ENCODE measurements at places on chromosomes 12 and 14.

DNA sequence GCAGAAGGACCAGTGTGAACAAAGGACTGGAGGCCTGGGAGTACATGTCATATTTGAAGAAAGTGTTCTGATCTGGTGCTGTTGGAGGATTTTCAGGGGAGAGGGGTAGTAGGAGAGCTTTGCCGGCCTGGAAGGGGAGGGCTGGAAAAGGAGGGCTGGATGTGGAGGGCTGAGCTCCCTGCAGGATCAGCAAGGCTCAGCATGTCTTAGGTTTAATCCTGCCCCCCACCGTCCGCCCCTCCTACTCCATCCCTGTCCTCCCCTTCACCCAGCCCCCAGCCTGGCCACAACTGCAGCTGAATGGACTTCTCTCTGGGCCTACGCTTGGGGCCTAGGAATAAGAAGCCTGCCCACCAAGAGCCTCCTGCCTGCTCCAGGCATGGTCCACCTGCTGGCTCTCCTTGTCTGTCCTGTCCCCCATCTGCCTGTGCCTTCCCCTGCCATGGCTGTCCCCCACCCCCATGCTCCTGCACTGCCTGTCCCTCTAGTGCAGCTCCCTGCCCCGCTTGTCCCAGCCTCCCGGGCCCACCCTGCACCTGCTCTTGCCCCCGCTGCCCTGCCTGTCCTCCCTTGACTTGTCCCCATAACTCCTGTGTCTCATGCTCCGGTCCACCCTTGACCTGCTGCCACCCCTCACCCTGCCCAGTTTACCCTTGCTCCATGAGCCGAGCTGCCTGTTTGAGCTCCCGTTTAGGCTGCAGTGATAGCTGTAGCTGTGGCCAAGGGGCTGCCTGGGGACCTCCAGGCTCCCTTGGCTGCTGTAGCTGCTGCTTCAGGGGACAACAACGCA, 9.8 kb upstream of the RARG start:
- no peak for DNase-seq

- DNase-seq = peak; percentile 14
Measured at GRCh38 chr12:64824500-64825142, at the start of gene TBC1D30. TSS of gene TBC1D30 (plus strand) at chr12:64824647. CDS start at chr12:64824880, 233 bp downstream.

- DNase-seq = no peak
Measured at GRCh38 chr14:93958567-93959238, 17.7 kb downstream of the ASB2 start.

GRCh38 chr14:64220056-64220455, 74.1 kb downstream of the ESR2 start:
- DNase-seq = no peak

GRCh38 chr12:3336606-3337311, 154.2 kb upstream of the PRMT8 start:
- no peak for DNase-seq

DNA sequence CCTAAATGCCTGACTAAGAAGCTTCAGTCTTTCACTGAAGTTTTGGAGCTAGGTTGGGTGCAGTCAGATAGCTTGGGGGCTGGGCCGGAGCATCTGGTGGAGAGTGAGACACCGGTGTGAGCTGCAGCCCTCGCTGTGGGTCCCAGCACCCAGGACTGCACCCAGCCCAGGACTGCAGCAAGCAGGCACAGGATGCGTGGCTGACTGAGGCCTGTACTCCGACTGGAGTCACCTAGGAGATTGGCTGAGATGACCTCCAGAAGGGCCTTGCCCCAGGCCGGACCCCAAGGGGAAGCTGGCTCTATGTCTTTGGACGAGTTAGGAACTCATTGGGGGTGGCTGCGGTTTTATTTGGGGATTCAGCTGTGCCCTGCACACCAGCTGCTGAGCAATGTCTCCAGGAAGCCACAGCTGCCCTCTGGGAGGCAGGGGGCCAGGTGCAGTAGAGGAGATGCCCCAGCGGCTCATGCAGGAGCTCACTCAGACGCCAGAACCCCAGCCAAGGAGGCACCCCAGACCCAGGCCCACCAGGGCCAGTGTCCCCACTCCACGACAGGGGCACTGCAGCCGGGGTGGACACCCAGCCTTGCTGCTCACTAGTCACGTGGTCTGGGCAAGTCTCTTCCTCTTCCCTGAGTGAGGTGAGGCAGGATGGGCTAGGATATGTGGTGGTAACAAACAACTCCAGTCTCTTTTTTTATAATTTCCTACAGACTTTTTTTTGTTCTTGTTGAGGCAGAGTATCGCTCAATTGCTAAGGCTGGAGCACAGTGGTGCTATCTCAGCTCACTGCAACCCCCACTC, 31.8 kb upstream of the RCOR1 start:
- no peak for DNase-seq

DNA sequence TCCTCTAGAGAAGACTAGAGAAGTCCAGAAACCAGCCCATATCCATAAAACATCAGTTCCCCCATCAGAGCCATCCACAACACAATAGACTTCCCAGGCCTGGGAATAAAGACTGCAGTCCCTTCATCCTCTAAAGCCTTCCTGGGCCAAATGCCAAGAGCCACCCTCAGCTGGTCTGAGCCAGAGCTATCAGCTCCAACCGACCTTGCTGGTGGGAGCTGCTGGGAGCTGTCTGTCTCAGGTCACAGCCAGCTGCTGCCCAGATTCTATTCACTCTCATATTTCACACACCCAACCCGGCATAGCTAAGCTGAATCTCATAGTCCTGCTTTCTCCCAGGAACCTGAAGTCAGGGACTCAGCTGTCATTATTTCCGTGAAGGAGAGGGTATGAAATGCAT, 10.9 kb upstream of the TFCP2 start:
- peak; percentile 22 for DNase-seq

- DNase-seq = no peak
Measured at GRCh38 chr14:105051182-105052109, 13.8 kb downstream of the GPR132 start.

DNA sequence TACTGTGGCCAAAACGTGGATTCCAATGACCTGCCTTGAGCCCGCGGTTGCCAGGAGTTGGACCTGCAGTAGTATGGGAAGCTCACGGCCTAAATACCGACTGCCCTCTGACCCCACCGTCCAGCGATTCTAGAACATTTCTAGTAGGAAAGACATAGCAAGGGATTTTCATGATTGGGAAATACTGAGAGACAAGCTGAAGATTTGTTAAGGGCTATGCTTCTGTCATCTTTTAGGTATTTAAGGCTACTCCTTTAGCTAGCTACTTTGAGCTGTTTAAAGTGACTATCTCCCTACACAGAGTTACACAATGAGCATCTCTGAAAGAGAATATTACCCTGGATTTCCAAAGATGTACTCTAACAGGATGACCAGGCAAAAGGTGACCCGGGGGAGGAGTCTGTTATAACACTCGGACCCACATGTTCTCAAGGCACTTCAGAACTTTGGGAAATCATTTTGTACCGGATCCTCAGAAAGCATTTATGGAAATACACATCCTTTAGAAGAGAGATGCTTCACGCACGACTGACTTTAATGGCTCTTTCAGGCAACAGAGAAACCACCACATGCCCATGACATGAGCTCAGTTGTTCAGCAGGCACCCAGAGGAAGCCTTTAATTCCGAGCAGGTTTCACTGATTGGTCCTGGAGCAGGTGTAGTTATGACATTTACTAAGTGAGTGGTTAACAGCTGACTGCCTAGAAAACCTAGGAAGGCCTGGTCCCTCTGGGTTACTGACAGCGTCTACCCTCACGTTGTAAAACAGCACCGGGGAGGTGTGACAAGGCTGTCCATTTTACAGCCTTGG, 4.2 kb downstream of the BAG5 start:
- peak; percentile 75 for DNase-seq

GRCh38 chr12:80747800-80748199, 31.1 kb downstream of the MYF5 start:
- no peak for DNase-seq

- DNase-seq = no peak
Measured at GRCh38 chr12:101474711-101475386, at the start of gene SPIC. TSS of gene SPIC (plus strand) at chr12:101475336. CDS start at chr12:101476905, 1,569 bp downstream.

GRCh38 chr12:83841620-83842019, 1071.0 kb downstream of the SLC6A15 start:
- DNase-seq = no peak

DNA sequence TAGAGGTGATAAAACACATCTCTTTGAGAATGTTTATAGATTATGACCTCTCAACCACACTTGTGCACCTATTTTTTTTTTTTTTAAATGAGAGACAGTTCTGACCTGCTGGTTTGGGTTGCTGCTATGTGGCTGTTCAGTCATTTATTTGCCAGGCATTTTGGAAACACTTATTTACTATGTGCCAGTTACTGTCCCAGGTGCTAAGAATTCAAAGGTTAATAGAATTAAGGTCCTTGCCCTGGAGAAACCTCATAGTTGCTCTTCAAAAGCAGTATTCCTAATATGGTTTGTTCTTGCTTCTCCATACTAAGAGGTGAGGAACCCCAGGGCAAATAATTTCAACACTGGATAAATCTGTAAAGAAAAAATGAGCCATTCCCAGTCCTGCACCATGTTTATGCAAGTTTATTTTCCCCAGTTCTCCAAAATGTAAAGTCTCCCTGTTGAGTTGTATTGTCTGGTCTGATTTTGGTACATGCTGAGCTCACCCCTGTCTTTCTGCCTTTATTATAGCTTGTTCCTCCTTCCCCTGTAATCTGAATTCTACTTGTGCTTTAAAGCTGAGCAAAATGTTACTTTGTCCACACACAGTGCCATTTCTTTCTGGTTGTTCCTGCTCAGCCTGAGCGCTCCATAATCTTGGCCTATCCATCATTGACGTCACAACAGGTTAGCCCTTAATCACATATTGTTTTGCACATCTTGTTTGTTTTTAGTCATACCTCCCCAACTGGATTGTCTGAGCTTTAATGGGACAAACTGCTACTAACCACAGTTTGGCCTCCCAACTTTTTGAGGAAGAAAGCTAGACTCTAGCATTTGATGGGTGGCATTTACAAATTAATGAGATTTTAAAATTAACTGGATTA, 56.7 kb downstream of the SRGAP1 start:
- DNase-seq = no peak

GRCh38 chr14:60989599-60989998, 8.6 kb downstream of the SLC38A6 start:
- DNase-seq = no peak

GRCh38 chr14:98871796-98872195, 400.2 kb downstream of the BCL11B start:
- no peak for DNase-seq

DNA sequence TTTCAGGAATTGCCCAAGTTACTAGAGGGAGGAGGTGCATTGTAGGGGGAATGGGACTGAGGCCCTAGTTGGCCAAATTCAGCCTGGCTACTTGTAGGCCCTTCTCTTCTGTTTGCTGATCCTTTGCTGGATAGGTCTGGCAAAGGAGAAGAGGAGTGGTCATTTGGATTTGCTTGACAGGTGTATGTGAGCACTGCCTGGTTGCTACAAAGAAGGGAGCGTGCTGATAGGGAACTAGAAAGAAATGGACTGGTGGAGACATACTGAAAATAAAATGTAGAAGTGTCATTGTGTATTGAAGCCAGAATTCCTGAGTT, 3.6 kb downstream of the PSMA6 start:
- no peak for DNase-seq

DNA sequence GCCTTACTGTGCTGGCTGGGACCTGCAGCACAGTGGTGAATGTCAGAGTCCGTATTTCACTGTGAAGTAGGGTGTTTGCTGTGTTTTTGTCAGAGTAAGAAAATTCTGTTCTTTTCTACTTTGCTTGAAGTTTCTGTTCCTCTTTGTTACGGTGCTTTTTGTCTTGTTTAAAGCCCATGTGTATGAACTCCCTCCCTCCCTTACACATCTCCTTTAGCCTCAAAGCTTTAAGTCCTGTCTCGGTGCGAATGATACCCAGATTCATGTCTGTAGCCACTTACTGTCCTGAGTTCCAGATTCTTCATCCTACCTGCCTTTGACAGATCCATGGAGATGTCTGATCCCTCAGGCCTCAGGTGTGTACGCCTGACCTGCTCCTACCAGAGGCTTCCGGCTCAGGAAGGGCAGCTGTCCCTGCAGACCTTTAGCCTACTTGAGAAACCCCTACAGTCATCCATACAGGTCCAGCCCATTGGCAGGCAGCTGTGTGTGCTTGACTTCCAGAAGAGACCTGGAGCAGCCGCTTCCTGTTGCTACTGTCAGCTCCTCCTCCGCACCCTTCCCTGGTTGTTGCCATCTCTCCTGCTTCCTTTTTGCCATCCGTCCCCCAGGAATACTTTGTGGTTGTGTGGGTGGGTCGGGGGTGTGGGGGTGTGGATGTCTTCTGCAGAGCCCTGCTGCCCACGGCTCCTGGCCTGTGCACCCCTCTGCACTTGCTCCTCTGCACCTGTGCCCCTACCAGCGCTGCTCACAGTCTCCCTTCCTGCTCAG, 72.9 kb downstream of the DDX51 start:
- no peak for DNase-seq

DNA sequence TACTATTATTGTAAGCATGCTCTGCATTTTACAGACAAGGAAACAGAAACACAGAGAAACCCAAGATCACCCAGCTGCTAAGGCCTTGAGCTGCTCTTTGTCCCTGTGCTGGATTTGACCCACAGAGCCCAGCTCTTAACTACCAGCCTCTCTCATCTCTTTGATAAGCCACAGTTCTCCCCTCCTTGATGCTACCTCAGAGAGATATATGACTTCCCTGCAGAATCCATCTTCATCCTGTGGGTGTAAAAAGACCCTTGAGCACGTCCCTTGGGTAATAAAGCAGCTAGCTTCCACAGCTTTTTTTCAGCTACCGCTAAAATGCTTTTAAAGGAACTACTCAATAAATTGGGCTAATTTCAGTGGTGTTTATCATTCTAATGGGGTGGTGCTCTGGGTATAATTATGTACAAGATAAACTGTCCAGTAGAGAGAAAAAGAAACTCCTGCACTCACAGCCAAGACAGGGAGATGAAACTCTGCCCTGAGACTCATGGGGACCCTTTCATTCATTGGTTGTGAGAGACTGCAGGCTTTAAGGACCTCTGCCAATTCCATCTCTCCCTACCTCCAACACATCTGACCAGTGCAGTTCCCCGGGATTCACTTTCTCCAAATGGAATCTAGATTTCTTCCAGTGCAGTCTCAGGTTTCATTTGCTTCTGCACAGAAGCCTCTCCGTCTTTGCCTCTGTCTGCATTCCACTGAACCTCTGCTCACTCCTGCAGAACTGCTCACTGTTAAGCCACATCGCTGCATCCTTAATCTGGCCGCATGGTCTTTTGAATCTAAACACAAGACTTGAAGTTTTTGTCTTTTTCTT, 24.7 kb upstream of the NTF3 start:
- DNase-seq = no peak

All from mesenchymal stem cell (in vitro differentiated cells and primary cell).